ENCODE measurements at places on chromosomes 3 and 15. TPM values are rescaled to one million over a fixed set of nuclear protein-coding genes. Genes with fewer than 3 reads are reported as not detected.

ILDR1 gene
- 2.6 TPM for total RNA-seq

- DNase-seq, result peak; percentile 34
These were observed 45.9 kb upstream of the TMEM115 start for GRCh38 chr3:50405249-50405648.

DNA sequence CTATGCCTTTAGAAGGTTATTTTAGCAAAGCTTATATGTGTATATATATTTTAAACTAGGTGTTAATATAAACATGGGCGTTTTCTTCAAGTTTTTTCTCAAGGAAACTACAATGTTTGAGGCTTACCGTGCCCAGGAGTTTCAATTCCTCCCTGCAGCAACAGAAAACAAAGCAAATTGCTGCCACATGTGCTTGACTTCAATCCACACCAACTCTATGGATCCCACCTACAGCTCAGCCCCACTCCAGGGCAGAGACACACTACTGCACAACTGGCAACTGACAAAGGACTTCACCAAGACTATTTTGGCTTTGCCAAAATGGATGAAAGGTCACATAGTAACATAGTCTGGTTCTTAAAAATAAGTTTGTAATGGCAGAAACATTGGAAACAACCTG is 346.6 kb downstream of the ERC2 start:
- DNase-seq, result no peak

DNA sequence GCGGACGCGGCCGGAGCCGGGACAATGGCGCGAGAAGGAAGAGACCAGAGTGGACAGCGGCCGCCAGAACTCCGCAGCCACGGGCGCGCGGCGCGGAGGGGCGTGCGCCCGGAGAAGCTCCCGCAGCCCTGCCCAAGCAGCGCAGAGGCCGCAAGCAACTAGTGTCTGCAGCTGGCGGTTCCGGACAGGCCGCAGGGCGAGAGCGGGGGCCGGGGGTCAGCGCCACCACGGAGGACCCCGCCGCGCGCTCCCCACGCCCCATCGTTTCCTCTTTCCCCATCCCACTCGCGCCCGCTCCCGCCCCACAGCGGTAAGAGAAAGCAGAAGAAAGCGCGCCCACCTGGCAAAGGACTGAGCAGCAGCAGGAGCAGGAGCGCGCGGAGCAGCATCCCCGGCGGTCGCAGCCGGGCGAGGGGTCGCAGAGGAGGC is 440 bp downstream of the PRTG start:
- DNase-seq, result no peak

- no peak for DNase-seq
These were observed 88.5 kb upstream of the ABHD17C start for GRCh38 chr15:80606511-80607071.

PATL2 gene
- total RNA-seq, result 8.8 TPM

- DNase-seq, result no peak
These were observed 11.5 kb downstream of the GXYLT2 start for GRCh38 chr3:72899349-72899765.

DNA sequence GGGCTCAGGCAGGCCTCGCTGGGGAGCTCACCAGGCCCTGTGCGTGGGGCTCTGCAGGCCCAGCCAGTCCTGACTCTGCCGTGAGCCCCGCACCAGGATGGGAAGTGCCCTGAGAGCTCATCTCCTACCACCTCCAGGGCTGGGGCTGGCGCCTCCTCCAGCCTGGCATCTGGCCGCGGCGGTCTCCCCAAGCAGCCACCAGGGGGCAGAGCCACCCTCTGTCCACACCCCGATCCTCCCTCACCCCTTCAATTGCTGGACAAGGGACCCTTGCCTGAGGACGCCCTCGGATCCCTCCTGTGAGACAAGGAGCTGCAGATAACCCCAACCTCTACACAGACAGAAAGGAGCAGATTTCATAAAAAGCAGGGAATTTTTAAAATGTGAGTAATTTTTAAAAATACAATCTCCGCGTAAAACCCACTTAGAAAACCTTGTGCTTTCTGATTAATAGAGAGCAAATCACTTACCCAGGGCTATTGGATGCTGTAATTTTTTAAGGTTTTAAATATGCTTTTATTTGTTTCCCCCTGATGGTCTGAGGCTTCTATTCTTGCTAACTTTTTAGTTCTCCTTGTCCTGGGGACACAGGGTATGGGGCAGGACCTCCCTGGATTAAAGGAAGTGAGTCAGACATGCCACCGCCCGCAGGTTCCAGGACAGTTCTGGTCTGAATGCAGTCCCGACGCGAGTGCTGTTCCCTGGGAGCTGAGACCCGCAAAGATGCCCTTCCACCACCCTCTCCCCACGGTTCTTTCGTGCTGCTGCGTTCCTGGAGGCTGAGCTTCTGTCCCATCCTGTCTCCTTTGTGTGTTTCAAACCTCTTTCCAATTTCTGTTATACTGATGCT is 52.3 kb upstream of the CHRNA7 start:
- peak; percentile 50 for DNase-seq

DNA sequence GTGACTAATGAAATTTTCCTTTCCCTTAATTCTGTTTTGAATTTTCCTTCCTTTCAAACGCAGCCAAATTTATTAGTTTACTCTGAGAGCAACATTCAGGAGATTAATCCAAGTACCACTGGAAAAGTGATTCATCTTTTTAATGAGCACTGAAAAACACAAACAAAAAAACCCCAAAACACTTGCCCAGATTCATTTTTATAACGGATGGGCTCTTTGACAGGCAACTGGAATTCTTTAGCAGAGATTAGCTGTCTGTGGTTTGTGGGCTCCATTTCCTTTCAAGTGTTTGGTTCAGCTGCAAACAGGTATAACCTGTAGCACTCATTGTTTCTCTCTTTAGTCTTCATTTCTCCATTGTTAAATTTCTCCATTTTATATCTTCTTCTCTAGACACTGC is 3.1 kb upstream of the POLR2M start:
- no peak for DNase-seq

C2CD4A gene
- total RNA-seq, result not detected

CCR4 gene
- not detected for total RNA-seq

ZIC1 gene
- not detected for total RNA-seq

KLHL40 gene
- not detected for total RNA-seq

SNTN gene
- total RNA-seq, result not detected

DNA sequence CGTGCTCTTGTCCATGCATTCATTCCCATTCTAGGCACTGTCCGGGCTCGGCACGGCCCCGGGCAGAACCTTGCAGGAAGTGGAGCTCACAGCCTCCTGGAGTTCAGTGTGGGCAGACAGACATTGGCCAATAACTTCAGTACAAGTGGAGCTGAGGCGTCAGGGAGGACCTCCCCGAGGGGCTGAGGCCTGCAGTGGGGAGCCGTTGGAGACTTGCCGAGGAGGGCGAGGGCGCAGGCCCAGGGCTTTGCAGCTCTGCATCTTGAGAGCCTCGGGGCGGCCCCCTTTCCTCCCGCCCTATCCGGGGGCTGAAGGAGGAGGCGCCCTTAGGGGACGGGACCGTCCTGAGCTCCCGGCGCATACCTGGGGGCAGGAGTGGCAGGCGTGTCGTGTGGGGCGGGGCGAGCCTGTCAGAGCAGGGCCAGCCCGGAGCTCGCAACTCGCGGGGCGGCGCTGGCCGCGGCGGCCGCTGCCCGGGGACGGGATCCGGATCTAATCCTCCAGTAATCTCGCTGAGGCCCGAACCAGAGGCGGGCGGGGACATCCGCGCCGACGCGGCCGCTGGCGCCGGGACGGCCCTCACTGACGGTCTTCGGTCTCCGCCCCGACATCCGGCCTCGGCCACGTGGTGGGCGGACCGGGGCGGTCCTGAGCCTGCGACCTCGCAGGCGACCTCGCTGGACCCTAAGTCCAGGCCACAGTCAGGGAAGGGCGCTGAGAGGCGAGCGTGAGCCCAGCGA is at the start of gene ACY1:
Gene ACY1, plus strand, starts transcription at position 698 of the 740 bp plus-strand sequence. CDS start 530 bp downstream, outside the sequence.
- no peak for DNase-seq

PRSS50 gene
- total RNA-seq, result not detected

LRRN1 gene
- total RNA-seq, result not detected

DNA sequence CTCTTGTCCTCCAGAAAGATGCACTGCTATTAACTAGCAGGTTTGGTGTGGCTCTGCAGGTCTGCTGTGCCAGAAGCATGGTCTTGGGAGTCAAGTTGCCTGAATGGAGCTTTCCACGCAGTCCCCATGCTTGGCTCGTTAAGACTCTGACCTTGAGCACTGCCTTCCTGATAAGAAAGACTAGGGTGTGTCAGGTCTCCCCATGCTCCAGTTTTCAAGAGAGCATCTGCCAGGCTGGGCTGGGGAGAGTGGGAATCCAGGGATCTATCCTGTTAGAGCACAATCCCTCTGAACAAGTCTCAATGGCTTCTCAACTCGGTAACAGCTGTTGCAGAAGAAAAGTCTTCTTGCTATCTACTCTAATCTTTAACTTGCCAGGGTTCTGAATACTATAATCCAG is 98.2 kb downstream of the TJP1 start:
- DNase-seq, result no peak

- DNase-seq, result no peak
These were observed 178.8 kb upstream of the MME start for GRCh38 chr3:154901278-154901677.

PPP2R3A gene
- 0.27 TPM for total RNA-seq

GRCh38 chr3:53160660-53161449 is at the start of gene PRKCD:
Gene PRKCD (plus strand): TSS chr3:53161209. CDS start chr3:53178423, 17,214 bp downstream.
- peak; percentile 89 for DNase-seq

DNA sequence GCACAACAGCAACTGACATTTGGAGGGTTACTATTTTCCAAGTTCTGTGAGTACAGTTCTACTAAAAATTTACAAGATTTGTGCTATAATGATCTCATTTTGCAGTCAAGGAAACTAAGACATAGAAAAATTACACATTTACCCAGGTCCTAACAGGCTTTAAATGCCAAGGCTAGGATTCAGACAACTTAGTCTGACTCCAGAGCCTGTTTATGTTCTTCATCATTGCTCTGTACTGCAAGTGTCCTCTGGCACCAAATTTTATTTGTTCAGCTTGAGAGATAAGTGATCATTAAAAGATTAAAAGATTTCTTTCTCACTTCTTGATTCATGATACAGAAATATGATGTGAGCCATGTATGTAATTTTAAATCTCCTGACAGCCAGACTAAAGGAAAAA is 290.8 kb downstream of the UBE2E2 start:
- DNase-seq, result no peak

DNA sequence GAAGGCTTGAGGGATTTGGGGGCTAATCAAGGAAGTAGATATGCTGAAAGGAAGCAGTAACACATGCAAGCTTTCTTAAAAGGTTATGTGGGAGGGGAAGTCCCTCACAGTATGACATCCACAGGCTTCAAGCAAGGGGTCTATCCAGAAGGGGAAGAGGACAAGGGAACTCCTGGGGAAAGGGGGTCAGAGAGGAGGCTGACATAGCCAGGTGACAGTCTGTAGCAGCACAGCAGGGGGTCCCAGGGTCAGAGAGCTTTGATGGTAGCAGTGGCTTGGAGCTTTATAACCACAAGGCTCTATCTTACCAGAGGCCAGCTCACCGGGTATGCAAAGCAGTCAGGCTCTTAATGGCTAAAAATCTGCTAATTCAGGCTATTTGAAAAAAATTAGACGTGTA is 150.6 kb upstream of the NSMCE3 start:
- no peak for DNase-seq

ANKRD63 gene
- not detected for total RNA-seq

- no peak for DNase-seq
These were observed 40.1 kb upstream of the MUC13 start for GRCh38 chr3:124974691-124975090.

GRCh38 chr3:40588406-40588805 is 63.6 kb downstream of the ZNF621 start:
- no peak for DNase-seq

MASP1 gene
- total RNA-seq, result not detected

GRCh38 chr3:149705416-149705815 is 46.9 kb downstream of the COMMD2 start:
- no peak for DNase-seq

- DNase-seq, result no peak
These were observed 25.0 kb upstream of the CTSH start for GRCh38 chr15:78969687-78970349.

DNA sequence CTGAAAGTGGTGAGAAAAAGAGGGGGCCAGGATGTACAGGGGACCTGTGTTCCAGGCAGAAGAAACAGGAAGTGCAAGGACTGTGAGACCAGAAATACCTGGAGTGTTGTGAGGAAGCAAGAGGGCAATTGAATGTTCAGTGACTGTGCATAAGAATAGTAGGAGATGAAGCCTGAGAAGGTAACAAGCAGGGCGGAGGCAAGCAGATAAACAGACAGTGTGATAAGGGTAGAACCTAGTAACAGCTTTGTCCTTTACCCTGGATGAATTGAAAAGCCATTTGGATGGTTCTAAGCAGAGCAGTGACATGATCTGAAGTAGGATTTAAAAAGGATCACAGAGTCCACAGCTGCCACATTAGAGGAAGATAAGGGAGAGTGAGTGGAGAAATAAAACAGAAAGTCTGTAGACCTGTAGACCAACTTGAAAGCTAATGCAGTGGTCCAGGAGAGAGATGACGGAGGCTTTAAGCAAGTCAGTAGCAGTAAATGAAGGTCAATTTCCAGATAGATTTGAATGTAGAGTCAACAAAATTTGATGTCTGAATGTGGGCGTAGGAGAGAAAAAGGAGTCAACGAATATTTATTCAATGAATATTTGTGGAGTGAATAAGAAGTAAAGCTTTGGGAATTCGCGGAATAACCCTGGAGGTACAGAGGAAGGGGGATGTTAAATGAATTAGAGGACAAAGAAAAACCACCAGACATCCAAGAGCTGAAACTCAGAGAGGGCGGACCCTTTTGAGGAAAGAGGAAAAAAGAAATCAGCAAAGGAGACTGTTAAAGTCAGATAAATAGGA is 4.2 kb upstream of the PLOD2 start:
- DNase-seq, result no peak

DNA sequence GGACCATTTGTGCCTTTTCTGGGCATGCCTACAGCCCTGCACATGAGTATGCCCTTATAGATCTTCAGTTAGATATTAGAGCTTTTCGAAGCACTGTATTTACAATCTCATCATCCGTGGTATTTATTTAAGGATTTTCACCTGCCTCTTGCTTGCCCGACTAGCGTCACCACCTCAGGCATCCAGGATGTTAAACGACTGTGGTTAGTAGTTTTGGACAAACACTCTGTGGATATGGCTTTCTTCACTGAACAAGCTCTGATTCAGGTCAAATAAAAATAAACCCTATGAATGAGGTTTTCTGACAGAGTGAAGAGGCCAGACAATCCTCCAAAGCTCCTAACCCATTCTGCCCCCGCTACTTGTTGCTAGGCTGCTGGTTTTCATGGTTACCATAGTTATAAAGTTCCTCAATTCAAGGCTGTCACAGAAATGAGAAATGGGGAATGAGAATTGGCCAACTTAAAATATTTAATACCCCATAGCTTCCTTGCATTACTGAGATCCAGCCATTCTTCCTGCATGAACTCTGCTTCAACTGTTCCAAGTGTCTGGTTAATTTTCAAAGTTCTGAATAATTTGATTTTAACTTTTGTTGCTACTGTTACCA is 440.1 kb downstream of the GABRG3 start:
- no peak for DNase-seq

DNA sequence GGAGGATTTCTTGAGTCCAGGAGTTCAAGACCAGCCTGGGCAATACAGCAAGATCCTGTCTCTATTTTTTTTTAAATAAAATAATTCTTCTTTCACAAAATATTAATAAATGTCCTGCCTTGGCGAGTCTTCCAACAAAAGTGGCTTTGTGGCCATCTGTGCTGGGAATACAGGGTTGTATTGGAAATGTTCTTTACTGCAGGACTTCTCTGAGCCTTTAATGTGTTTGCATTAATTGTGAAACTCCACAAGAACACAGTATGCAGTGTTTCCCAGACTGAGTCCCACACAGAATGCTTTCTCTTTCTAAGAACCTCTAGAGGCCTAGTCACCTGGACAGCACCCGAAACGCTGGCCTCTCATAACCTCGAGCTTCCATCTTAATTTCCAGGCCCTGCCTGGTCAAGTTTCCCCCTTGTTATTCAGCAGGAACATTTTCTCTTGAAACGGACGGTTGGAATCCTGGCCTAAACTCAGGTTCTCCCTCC is 85.4 kb upstream of the ARRDC4 start:
- no peak for DNase-seq
